Cardiac ventricle fibroblast (primary cell): ENCODE measurements at places on chromosomes 7 and 10. TPM values are rescaled to one million over a fixed set of nuclear protein-coding genes. Genes with fewer than 3 reads are reported as not detected.

The EVX1 gene
- 0.50 TPM in 1 of 2 replicates, not detected in the other for total RNA-seq

The METTL27 gene
- total RNA-seq = 2.0 and 3.0 TPM in 2 replicates

The ZFAND4 gene
- total RNA-seq = 7.2 and 7.4 TPM in 2 replicates

The FOXP2 gene
- total RNA-seq = 2.7 and 2.8 TPM in 2 replicates

The CYP3A4 gene
- not detected in 2 replicates for total RNA-seq

The PPIF gene
- 34.4 and 37.1 TPM in 2 replicates for total RNA-seq

The HKDC1 gene
- total RNA-seq = not detected in 2 replicates

The CCDC3 gene
- total RNA-seq = 0.39 and 0.81 TPM in 2 replicates

The PCGF5 gene
- total RNA-seq = 11.8 and 13.2 TPM in 2 replicates

The GRM3 gene
- total RNA-seq = not detected in 2 replicates

The FAM25C gene
- not detected in 2 replicates for total RNA-seq

The SVOPL gene
- not detected in 2 replicates for total RNA-seq

The ITPRID1 gene
- total RNA-seq = not detected in 2 replicates

The PSPH gene
- 15.4 and 24.5 TPM in 2 replicates for total RNA-seq

The EN2 gene
- 0.37 TPM in 1 of 2 replicates, not detected in the other for total RNA-seq

The PLEKHA8 gene
- 4.7 and 5.3 TPM in 2 replicates for total RNA-seq

The UTF1 gene
- not detected in 2 replicates for total RNA-seq

The LAMB1 gene
- 990 and 993 TPM in 2 replicates for total RNA-seq

The OR13A1 gene
- not detected in 2 replicates for total RNA-seq

The SORCS3 gene
- not detected in 2 replicates for total RNA-seq

The CPA2 gene
- total RNA-seq = not detected in 2 replicates

The MTERF1 gene
- 2.2 and 5.7 TPM in 2 replicates for total RNA-seq

The GPR15LG gene
- total RNA-seq = not detected in 2 replicates
